ENCODE measurements at places on chromosomes 16 and 17.

- DNase-seq = no peak
These were observed 154.0 kb upstream of the MAF start for GRCh38 chr16:79754501-79754900.

DNA sequence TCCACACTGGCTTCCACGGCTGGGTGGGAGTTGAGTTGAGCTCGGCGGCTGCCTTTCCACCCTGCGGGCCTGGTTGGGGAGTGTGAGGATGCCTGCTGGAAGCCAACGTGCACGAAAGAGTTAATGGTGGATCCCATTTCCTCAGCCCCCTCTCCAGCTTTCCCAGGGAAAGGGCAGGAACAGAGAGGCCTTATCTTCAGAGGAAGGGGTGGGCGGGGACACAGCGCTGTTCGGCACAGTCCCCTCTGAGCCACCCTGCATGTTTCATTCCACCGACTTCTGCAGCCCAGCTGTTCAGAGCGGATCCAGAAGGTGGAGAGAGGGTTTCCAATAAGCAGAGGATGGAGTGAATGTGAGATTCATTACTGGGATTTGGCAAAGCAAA is 295.3 kb downstream of the SEC14L1 start:
- DNase-seq = no peak

DNA sequence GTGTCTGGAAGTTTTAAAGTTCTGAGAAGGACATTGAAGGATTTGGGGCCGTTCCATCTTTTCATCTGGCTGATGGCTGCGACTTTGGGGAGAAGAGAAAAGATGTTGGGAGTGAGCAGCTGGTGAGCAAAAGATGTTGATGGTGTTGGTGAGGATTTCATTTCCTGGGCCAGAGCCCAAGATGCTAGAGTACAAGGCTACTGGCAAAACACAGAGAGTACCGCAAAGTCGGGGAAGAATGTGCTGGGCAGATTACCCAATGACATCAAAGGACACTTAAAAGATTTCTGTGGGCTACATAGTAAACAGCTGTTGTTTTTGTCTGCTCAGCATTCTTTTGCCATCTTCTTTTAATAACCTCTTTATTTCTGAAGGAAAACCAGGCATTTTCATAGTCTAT is 49.4 kb upstream of the GAS7 start:
- no peak for DNase-seq

- DNase-seq = peak; percentile 71
These were observed at the start of the genes ACADVL and DLG4 for GRCh38 chr17:7219812-7220592. ACADVL (plus strand) TSS chr17:7219938; CDS start chr17:7219985, 47 bp downstream. DLG4 (minus strand) TSS chr17:7219836.

DNA sequence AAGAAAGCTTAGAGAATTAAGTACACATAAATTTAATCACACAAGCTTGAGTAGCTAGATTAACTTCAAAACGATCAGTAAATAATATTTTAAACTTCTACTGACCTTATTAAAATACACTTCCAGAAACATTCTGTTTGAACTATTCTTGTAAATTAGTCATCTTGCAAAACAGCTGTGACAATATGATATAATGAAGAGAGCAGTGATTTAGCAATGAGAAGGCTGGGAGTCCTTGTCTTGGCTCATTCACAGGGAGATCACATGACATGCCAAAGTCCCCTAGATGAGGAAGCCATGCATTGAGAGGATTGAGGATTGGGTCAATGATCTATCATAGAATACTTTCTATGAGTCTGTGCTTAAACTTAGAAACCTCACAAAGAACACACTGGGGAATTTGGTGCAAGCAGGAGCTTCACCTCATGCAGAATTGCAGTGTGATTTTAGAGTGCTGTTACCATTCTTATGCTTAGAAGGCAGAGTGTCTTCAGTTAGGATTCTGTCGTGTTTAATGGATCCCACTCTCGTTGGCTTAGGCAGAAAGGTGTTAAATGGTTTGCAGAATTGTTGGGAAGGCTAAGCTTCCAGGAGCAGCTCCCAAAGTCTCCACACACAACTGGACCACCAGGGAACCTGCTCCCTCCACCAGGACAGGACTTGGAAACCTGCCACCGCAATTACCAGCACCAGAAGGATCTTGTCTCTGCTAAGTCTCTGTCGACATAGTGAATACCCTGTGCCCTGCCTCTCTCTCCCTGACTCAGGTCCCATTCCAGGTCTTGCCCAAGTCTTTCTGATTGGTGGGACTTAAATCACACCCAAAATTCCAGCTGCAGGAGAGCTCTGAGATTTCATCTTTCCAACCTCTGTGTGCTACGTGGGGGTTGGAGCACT is 87.1 kb downstream of the USP22 start:
- DNase-seq = no peak

DNA sequence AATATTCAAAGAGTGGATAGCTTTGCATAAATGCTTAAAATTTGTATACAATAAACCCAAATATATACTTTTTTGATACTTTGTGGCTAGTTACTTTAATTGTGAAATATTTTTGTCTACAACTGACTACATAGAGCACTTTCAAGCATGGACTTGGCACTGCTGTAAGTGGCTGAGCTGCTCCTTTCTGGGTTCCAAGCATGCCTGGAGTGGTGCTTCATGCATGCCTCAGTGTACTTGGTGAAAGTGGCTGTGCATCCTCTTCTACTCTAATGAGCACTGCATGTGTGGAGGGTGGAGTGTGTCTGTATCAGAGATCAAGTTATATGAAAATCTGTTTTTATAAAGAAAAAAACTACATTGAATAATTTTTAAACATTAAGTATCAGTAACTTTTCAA is 94.1 kb downstream of the OMG start:
- DNase-seq = no peak

DNA sequence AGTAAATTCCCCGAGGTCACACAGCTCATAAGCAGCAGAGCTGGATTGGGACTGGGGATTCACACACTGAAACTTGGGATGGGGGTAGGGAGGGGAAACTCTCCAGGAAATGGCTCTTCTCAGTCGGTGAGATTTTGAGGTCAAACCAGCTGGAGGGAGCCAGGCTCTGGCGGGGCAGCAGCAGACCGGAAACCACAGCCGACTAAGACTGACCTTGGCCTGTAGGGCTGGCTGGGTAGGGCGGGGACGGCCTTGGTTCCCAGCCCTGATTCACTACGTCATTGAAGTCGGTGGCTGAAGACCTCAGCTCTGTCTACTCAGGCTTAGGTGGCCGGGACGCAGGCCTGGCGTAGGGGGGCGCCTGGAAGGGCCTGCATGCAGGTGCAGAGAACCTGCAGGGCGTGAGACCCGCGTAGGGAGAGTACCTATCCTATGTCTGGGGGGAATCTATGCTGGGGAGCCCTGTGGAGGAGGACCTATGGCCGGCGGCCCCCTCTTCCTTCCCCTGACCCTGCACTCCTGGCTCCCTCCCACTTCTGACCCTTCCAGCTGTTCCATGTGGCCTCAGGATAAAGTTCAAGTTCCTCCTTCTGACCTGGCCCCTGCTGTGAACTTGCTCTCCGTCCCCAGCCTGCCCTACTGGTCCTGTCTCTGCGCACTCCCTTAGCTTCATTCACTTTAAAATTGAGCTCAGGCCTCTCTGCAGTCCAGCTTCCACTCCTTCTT is 11.9 kb upstream of the SLC4A1 start:
- peak; percentile 94 for DNase-seq

- DNase-seq = no peak
These were observed 52.4 kb upstream of the JPH3 start for GRCh38 chr16:87549627-87550494.

All from MV-4-11 (cell line).